ENCODE measurements at places on chromosomes 7 and 10.

DNA sequence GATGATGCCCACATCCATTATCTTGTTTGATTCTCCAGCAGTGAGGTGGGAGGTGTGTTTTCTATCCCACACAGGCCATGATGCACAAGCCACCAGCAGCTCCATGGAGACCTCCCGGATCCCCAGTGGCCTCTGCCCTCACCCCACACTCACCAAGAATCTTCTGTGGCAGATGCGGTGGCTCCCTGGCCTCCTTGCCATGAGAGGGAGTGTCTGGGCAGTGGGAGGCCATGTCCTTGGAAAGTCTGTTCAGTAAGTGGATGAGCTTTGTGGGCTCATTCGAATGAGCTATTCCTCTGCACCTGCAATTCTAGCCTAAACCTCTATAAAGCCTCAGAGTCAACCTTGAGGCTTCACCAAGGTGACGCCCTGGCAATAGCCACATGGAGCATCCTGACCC is 243.8 kb downstream of the TCERG1L start:
- DNase-seq: no peak

DNA sequence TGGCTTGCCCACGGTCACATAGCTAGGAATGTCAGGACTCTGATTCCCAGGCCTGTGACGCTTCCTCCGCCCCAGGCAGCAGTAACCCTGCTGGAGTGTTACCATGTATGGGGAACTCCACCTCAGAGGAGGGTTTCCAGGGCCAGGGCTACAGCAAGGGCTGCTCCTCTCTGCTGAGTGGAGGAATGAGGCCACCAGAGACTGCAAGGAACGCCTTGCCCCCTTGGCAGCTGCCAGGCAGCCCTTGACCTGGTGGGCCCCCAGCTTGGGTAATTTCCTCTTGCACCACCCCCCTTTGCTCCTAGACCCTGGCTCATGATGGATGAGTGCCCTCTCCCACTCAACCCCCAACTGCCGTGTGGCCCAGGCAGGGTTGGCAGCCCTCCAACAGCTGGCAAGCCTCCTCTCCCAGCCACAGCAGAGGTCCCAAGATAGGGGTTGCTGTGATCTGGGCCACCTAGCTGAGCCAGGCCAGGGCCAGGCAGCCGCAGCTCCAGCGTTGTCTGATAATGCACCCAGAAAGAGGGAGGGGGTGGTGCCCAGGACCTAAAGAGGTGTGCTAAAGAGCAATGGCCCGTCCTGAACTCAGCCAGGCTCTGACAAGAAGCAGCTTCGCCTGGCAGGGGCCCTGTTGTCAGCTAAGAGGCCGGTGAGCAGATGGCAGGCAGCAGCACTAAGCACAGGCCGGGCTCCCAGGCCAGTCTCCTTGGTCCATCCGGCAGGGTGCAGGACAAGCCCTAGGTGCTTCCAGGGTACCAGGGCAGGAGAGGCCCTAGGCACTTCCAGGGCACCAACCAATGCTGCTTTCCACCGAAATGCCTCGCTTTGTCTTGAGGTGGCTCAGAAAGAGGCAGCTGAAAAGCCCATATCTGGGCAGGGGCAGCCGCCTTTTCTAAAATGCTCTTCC is 35.4 kb downstream of the DRGX start:
- no peak for DNase-seq

- no peak for DNase-seq
Observed at GRCh38 chr7:77205706-77206105, 6.1 kb upstream of the FGL2 start.

- peak; percentile 58 for DNase-seq
Observed at GRCh38 chr7:100602889-100603725, 944 bp downstream of the PCOLCE start.

DNA sequence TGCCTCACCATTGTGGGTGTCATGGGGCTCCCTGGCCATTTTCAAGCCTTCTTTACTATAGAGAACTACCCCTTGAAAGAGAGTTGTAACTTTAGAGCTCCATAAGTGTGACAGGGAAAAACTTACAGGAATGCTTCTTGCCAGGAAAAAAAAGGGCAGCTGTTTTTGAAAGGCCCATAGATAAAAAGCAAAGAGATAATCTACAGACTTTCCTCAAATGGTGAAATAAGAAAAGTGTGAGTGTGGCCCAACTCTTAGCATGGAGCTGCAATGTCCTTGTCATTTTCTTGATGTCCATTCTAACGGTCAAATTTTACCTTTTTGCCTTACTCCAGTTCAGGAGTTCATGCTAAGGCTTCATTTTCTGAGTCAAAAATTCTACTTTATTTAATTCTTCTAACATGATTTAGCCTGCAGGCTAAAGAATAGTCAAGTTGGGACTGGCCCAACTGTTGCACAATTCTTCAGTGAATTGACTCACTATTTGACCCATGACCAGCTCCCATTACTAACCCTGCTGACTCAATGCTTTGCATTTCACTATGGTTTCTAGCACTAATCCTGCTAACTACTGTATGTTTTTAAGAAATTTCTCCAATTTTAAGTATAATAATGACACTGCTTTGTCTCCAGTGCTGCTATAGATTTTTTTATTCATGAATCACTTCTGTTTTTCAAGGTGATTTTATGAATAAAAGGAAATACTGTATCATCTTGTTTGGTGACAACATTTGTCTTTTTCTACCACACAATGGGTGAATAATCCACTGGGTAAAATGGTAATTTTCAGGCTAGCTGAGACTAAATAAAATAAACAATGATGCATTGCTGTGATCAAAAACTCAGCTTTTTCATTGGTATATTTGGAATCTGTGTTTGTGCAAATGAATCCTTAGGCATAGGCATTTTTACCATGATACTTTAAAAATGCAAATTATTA is 41.4 kb upstream of the SGCE start:
- DNase-seq: peak; percentile 97

DNA sequence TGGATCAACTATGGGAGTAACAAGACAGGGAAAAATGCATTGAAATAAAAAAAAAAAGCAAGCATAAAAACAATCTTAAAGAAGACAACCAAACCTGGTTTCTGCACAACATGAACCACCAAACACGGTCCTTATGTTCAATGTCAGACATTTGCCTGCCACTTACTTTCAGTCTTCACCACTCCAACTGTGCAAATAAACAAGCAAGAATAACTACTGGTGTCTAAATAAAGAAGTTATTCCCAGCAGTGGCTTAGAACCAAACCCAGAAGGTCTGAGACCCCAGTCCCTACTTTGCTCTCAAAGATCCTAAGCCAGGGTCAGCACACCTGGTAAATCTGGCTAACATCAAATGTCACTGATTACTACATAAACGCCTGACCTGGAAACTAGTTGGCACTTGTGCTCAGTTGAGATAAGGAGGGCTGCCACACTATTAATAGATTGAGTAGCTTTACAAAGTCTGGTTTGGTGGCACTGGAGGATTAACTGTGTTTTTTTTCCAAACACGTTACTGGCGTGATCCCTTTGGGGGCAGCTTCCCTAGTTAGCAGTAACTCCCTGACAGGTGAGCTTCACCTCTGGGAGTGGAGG is 62.7 kb upstream of the ABLIM1 start:
- no peak for DNase-seq

DNA sequence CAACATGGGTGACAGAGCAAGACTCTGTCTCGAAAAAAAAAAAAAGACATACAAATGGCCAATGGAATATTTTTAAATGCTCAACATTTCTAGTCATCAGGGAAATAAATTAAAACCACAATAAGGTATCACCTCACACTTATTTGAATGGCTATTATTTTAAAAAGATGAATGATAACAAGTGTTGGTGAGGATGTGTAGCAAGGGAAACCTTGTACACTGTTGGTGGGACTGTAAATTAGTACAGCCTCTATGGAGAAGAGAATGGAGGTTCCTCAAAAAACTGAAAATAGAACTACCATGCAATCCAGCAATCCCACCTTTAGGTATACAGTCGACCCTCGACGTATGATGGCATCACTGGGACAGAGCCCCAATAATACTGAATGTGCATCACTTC is 65.4 kb upstream of the DIP2C start:
- no peak for DNase-seq

DNA sequence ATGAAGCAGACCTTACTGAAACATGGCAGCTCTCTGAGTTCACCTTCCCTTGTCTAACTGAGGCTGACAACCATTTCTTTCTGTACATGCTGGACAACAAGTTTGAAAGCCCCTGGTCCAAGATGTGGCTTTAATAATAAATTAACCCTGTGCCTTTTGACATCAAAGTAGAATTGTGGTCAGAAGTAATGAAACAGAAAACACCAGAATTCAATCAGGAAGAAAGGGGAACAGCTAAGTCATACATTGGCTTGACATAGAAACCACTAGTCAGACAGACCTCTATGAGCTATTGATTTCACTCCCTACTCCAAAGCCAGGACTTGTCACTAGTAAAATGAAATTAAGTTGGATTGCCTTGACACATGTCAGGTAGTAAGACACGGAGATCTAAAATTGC is 175.2 kb upstream of the ASAH2 start:
- DNase-seq: no peak

GRCh38 chr10:36349445-36350078 is 707.5 kb upstream of the FZD8 start:
- DNase-seq: peak; percentile 93
